ENCODE measurements at places on chromosomes 4 and X.

- no peak for DNase-seq
Observed at GRCh38 chrX:71183341-71183740, 38.7 kb downstream of the NLGN3 start.

DNA sequence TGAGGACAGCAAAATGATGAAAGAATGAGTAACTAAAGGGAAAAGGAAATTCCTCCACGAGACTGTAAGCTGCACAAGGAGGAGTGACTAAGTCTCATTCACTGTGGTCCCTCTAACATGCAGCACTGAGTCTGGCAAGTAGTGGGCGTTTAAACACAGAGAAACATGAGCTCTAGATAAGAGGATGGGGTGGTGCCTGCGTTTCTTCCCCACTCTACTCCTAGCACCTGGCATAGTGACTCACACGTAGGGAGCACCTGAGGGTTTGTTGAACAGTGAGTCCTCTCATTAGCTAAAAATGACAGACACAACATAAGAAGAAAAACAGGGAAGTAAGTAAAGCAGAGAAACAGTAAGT, 105.8 kb upstream of the CBR4 start:
- DNase-seq: no peak

DNA sequence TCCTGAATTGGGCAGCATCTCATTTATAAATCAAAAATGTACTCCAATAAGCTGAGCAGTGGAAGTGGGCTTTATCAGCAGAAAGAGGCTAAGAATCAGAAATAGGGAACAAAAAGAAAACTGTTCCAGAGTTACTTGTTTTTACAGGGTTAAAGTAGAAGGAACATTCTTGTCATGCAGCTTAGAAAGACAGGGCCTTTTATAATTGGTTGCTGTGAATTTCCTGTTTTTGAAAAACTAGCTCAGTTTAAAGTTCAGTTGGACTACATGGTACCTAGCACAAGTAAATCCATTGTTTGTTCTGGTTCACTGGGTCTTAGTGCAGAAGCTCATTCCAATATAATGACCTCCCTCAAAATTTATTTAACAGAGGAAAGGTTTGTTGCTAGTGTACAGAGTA, 200.8 kb downstream of the GRIA2 start:
- no peak for DNase-seq

GRCh38 chrX:32185160-32185559, 1026.2 kb downstream of the DMD start:
- no peak for DNase-seq

Data from activated gamma-delta T cell (primary cell).